Sciatic nerve (tissue), 2 donors: ENCODE measurements at places on chromosomes 16 and 17.

GRCh38 chr17:43940630-43941029, 1.6 kb downstream of the PPY start:
- no peak for DNase-seq

DNA sequence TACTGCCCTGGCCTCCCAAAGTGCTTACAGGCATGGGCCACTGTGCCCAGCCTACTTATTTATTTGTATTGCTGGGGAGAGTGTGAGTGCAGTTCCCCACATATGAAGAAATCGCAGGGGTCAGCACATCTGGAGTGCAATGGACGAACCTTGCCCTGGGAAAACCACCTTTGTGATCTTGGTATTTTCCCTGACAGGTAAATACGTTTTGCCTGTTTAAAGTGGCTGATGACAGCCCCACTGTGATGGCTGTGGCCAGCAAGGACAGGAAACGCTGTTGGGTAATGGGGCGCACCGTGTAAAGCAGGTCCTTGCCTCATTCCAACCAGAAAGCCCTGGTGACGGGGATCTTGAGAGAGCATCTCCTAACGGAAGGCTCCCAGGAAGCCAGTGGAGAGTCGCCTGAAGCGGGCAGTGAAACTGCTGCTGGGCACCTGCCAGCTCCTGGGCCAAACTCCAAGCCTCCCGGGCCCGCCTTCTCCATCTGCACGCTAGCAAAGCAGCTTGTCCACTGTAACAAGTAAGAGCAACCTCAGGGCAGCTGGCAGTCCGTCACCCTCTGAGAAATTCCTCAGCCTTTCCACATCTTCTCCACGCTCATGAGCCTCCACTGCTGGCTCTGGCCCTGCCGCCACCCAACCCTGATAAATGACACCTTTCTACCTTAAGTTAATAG, 17.5 kb downstream of the EMC8 start:
- no peak for DNase-seq

GRCh38 chr17:9183306-9183705, 162.0 kb downstream of the NTN1 start:
- DNase-seq, result no peak

DNA sequence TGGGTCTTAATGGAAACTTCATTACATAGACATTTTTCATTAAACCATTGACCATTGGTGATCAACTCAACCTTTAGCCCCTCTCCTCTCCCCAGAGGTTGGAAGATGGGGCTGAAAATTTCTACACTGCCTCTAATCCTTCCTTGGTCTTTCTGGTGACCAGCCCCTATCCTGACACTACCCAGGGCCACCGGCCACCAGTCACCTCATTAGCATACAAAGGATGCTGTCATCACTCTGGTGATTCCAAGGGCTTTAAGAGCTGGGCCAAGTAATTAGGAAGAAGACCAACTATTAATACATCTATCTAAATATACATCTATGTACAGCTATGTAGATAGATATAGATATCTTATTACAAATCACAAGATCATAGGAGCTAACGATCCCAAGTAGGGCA, 111.2 kb upstream of the IRX6 start:
- DNase-seq, result no peak

DNA sequence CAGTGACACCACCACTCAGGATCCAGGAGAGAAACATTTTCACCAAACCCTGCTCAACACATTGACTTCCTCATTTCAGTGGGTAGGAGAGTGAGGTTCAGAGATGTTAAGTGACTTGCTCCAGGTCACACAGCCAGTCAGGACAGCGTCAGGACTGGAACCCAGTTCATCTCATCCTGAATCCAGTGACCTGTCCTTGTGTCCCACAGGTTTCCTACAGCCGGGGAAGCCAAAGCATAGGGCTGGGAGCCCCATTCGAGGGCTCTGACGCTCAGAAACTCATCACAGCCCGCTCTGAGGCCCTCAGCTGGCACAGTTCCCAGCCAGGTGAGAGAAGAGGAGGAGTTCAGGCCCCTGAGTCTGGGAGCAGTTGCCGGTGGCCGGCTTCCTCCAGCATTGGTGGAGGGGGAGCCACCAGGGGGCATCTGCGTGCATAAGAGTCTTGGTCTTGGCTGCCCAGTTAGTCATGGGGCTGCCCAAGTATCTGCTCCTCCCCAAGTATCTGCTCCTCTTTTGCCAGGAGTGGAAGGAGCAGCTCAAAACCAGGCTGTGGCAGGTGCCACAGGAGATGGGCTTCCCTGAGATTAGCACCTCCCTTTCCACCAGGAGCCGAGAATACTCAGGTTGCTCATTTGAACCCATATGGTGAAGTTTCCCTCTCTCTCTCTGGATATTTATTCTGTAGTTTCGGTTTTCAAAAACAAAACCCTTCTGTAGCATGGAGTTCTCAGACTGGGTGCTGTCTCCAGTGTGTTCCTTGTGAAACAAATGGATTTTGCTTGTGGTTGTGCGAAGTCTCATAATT, 56.0 kb downstream of the TNFRSF13B start:
- DNase-seq, result no peak

- no peak for DNase-seq
Observed at GRCh38 chr16:17769065-17769464, 298.3 kb upstream of the XYLT1 start.

DNA sequence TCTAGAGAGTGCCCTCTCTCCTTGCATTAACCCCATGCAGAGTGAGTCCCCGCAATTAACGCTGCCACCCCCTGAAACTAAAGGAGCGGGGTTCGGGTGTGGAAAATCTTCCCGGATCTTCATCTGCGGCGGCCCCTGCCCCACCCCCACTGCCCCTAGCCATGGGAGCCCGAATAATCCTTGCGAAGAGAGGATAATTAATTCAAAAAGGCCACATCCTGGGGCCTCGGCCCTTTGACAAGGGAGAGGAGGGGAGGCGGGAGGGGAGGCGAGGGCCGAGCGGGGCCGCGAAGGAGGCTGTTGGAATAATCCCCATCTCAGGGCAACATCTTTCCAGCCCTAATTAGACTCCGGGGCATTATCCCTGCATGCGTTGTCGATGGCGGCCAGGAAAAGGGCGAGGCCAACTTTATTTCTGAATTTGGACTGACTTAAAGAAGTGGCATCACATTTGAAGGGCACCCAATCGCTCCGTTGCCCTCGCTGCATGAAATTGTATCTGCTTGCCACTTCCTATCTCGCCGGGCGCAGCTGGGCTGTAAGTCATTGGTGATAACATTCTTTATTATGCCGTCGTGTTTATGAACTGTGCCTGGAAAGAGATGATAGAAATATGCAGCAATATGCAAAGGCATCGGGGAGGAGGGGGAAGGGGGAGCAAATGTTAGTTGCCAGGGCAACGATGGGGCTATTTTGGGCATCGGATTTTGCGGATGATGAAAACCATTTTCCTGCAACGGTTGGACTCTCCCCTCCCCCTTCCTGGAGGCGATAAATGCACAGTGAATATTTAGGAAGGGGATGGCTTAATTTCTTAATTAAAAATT, 387.1 kb upstream of the TNRC6C start:
- DNase-seq, result no peak

DNA sequence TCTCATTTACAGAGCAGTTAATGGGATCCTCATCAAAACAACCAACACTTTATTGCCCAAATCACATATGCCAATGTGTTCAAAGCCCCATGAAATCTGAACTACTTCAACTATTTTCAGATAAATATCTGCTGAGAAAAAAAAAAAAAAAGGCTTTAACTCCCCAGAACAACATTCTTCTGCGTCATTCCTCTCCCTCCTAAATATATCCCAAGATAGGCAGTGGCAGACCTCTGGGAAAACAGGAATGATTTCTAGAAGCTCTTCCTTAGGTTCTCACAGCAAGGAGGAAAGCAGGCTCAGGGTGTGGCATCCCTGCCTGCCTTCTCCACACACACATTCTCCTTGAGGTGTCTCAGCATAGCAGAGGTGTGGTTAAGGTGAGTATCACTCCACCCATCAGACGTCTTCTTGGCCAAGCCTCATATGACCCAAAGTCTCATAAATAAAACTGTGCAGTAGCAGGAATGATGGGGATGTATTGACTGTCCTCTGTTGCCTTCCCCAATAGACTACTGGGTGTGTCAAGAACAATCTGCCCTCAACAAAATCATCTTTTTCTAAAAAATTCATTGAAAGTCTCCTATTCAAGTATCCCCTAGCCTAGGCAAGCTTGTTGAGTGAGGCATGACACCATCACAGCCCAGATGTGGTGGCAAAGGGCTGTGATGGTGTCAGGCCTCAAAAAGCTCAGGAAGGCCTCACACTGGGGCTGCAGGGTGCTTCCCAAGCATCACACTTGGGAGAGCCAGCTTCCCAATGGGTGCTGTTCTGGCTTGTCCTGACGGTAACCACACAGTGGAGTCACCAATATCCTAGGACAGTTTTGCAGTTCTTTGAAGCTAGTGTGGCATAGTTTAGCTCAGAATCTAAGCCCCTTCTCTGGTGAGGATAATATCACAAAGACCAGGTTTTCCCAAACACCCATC, 135.4 kb upstream of the SOX9 start:
- no peak for DNase-seq
